ENCODE measurements at places on chromosomes 13 and 19. TPM values are rescaled to one million over a fixed set of nuclear protein-coding genes. Genes with fewer than 3 reads are reported as not detected.

Gene CALR3
- not detected for total RNA-seq

DNA sequence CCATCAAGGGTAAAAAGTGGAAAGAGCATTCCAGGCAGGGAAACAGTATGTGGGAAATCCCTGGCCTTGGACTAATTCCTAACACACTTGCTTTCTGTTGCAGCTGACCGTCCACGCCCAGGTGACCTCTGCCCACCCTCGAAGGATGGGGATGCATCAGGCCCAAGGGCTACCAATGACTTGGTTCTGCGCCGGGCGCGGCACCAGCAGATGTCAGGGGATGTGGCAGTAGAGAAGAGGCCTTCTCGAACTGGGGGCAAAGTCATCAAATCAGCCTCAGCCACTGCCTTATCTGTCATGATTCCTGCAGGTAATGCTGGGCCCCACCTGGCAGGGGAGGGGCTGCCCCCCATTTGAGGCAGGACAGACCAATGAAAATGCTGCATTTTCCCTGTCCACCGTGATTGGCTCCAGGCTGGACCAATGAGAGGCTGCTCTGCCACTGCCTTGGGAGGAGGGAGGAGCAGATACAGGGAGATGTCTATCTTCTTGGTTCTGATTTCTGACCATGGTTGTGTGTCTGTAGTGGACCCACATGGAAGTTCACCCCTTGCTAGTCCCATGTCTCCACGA is 12.6 kb downstream of the DNASE2 start:
- H3K27ac ChIP-seq = no peak overlapping the region
- no peaks in the 10 kb centered on the region for H3K36me3 ChIP-seq
- H3K27me3 ChIP-seq = no peaks in the 10 kb centered on the region

Gene ADPRHL1
- 6.2 TPM for total RNA-seq

DNA sequence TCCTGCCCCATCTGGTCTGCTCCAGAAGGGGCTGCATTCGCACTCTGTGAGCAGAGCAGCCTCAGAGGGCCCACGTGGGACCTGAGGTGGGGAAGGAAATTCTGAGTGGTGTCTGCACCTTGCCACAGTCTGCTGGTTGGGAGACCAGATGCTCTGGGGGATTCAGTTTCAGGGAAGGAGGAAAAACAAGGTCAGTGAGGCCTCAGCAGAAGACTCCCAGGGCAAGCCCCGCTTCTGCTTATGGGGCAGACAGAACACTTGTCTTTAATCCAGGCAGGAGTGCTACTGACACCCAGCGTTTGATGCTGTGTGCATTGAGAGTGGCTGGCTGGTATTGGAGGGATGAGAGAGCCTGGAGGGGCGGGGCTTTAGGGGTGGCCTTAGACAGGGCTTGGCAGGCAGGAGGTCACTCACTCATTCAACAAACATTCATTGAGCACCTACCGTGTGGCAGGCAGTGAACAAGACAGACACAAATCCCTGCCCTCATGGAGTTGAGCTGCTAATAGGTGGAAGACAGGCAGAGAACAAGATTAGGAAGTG is 4.9 kb upstream of the CLEC17A start:
- H3K27me3 ChIP-seq = no peaks in the 10 kb centered on the region
- no peaks in the 10 kb centered on the region for H3K36me3 ChIP-seq
- DNase-seq = no peak
- no peak overlapping the region for H3K27ac ChIP-seq
- H3K4me1 ChIP-seq = no peaks in the 10 kb centered on the region
